Stimulated activated CD8-positive, alpha-beta memory T cell treated with anti-CD3 and anti-CD28 coated beads, Interleukin-4, amount 100 ng/mL, for 1 hour (primary cell): ENCODE measurements at places on chromosomes 5 and 9.

GRCh38 chr9:34994260-34994899 lies 4.8 kb downstream of the DNAJB5 start:
- DNase-seq = no peak

GRCh38 chr5:124262470-124262869 lies 484.0 kb downstream of the ZNF608 start:
- DNase-seq = no peak

DNA sequence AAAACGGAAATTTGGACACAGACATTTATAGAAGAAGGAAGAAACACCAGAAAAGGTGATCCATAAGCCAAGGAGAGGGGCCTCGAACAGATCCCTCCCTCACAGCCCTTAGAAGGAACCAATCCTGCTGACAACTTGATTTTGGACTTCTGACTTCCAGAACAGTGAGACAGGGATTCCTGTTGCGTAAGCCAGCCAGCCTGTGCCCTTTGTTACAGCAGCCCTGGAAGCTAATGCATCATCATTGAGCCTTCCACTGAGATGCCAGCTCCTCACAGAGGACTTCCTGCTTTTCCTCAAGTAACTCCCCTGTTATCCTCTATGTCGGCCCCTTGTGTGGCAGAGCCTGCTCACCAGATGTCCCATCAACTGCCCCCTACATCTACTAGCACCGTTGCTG lies 94.1 kb downstream of the JMY start:
- DNase-seq = no peak

GRCh38 chr9:83432104-83432627 lies 106.0 kb downstream of the FRMD3 start:
- no peak for DNase-seq

DNA sequence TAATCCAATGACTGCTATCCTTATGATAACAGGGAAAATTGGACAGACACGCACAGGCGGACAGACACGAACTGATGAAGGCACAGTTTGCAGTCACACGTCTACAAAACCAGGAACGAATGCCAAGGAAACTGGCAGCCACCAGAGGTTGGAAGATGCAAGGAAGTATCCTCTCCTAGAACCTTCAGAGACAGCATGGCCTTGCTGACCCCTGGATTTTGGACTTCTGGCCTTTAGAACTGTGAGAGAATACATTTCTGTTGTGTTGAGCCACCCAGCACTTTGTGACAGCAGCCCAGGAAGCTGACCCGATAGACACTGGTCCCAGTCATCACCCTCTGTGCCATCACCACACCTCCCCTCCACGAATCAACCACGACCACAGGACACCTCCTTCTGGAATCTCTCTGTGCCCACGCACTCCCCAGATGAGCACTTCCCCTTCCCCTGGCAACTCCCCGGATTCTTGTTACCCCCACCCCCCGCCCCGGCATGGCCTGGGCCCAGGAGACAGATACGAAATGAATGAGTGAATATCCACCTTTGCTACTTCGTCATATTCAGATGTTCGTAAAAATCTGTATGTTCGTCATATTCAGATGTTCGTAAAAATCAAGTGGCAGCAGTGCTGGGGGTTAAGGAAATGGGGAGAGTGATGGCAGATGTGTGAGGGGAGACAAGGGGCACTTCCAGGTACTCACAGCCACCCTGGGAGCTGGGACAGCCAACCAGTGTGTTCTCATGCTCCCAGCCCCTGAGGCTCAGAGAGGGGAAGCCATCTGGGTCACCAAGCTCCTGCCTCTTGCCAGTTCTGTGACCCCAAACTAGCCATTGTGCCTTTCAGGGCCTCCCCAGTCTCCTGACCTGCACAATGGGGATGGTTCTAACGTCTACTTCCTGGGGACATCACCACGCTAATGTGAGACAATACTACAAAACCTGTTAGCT lies 18.5 kb downstream of the GBGT1 start:
- no peak for DNase-seq

DNA sequence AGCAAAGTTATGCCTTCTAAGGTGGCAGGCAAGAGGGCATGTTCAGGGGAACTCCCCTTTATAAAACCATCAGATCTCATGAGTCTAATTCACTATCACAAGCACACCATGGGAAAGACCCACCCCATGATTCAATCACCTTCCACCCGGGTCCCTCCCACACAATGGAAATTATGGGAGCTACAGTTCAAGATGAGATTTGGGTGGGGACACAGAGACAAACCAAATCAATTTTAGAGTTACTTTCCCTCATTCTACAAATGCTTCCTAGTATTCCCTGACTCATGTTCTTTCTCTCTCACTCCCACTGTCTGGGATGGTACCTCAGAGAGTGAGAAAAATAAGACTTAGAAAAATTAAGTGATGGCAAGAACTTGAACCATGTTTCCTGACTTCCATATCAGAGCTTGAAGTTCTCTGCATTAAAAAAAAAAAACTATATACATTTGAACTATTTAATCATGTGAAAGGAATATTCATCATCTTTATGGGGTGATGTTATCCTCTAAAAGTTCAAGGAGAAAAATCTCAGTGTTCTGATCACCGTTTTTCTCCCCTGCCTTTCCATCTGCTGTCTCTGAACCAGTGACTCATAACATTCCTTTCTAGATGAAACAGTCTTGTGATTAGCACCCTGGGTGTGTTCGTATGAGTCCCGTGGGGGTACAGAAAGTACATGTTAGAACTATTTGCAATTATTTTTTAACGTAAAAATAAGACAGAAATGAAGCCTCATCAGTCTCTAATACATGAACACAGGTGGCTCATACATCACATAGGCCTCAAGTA lies 282.9 kb downstream of the SLF1 start:
- no peak for DNase-seq

DNA sequence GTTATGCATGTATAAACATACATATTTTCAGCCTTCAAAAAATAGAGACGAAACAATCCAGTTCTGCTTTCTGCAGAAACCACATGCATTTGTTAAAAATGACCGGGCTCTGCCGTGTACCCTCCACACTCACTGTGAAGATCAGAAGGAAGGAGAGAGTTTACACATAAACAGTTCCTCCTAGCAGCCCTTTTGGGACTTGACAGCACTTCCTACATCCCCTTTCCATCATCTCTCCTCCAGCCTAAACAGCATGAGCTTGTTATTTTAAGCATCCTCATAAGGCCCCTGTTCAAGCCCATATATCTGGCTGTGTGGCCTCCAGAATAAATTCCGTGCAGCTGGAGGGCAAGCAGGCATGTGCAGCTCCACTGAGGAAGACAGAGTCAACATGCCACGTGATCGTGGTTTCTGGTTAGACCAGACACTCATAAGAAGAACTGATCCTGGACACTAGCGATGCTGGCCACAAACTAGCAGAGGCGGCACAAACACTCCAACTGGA lies 42.2 kb downstream of the NIPAL4 start:
- DNase-seq = no peak

- DNase-seq = no peak
Measured at GRCh38 chr5:155885199-155885598, 441.8 kb upstream of the SGCD start.

GRCh38 chr9:90165281-90165680 lies 477.3 kb downstream of the DIRAS2 start:
- no peak for DNase-seq

GRCh38 chr9:108133680-108134079 lies 644.1 kb upstream of the KLF4 start:
- no peak for DNase-seq

DNA sequence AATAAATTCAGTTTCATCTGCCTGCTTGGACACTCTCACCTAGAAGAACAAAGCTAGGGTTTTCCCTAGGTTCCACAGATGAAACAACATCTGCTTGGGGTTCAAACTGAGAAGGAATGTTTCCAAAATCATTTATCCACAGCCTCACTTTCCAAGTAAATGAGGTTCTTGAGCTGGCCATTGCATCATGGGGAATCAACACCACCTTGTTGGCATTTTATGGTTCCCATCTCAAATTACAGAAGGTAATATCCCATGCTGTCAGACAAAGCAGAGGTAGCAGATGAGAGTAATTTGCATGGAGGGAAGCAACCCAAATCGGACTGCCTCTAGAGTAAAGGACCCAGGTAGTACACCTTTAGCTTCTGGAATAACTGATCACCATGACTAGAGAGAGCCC lies 10.5 kb upstream of the NR4A3 start:
- DNase-seq = no peak

DNA sequence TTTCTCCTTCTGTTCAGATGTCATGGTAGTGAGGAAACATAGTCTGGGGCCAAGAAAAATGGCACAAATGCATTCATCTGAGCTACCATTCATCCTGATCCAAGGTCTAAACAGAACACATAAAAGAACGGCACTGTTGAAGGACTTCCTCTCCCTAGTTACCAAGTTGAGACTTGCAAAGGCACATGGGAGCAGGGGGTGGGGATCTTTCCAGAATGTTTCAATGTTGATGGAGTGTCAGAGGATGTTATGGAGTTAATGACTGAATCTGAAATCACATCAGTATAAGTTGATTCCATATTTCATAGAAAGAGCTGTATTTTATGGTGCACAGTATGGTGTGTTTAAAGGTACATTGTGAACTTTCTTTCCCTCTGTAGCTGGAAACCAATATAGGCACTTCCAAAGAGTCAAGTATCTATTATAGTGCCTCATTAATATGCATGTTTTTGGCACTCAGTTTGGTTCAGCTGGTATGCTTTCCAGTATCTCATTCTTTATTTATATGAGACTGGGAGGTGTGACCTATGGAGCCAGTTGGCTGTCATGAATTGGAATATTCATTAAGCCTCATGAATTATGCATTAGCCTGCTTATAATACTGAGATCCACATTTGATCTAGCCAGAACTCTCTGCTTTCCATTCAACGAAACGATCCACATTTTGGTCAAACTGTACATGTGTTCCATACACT lies 603.0 kb downstream of the NR2F1-AS1 start:
- no peak for DNase-seq

DNA sequence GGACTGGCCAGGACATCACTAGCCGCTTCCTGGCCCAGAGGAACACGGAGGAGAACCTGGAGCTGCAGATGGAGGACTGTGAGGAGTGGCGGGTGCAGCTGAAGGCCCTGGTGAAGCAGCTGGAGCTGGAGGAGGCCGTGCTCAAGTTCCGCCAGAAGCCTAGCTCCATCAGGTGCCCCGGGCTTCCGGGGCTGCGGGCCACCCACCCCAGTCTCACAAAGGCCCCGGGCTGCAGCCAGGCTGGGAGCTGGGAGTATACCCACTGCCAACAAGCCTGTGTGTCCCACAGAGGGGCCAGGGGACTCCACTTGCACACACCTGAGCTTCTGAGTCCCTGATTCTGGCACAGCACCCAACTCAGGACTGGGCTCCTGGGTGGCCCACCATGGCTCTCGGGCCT lies 1.7 kb upstream of the RABL6 start:
- DNase-seq = no peak

DNA sequence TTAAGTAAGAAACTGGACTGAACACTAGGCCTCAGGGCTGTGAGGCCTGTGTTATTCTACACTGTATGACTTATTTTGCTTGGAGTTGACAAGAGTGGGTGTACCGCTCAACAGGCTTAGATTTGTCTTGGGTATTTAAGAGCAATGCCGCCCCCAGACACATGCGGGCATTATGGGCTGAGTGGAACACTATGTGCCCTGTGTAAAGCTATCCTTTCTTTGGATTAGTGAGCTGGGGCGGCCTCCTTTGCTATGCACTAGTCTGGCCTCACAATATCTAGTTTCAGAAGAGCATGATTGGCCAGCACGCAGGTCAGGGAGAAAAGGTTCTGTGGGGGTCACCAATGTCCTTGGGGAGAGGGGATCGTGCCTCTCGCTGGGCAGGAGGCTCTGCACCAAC lies 206.3 kb upstream of the GDNF start:
- no peak for DNase-seq

- no peak for DNase-seq
Measured at GRCh38 chr5:65832603-65833228, 93.7 kb upstream of the ERBIN start.

GRCh38 chr9:133113949-133114885 lies 6.8 kb downstream of the RALGDS start:
- DNase-seq = no peak

- no peak for DNase-seq
Measured at GRCh38 chr9:2271426-2271825, 256.3 kb downstream of the SMARCA2 start.

- no peak for DNase-seq
Measured at GRCh38 chr5:159048298-159048697, 51.4 kb downstream of the EBF1 start.

- no peak for DNase-seq
Measured at GRCh38 chr9:3898461-3899218, 372.8 kb upstream of the RFX3 start.

DNA sequence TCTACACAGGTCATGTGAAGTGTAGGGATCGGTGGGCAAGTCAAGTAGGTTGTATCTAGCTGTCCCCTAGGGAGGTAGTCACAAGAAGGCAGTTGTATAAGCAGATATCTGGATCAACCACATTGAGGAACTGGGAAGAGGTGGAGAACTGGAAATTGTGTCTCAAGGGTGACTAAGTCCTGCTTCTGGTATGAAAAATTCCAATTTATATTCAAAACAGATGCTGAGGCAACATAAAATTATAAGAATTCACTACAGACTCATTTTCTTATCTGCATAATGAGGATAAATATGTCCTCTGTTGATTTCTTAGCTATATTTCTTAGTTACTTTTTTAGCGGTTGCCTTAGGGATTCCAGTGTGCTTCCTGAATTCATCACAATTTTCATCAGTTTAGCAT lies 46.8 kb downstream of the GALNT12 start:
- no peak for DNase-seq

- no peak for DNase-seq
Measured at GRCh38 chr5:67795781-67796477, 419.6 kb upstream of the PIK3R1 start.

DNA sequence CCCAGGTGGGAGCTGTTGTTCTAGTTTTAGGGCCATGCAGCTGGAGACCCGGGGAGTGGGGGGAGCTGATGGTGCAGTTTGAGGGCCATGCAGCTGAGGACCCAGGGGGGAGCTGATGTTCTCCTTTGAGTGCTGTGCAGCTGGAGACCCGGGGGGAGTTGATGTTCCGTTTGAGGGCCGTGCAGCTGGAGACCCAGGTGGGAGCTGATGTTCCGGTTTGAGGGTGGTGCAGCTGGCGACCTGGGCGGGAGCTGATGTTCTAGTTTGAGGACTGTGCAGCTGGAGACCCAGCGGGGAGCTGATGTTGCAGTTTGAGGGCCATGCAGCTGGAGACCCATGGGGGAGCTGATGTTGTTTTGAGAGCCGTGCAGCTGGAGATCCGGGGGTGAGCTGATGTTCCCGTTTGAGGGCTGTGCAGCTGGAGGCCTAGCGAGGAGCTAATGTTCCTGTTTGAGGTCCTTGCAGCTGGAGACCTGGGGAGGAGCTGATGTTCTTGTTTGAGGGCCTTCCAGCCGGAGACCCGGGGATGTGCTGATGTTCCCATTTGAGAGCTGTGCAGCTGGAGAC lies 14.6 kb downstream of the PDCD6 start:
- DNase-seq = no peak

GRCh38 chr5:173720953-173721600 lies 104.6 kb upstream of the BOD1 start:
- no peak for DNase-seq

DNA sequence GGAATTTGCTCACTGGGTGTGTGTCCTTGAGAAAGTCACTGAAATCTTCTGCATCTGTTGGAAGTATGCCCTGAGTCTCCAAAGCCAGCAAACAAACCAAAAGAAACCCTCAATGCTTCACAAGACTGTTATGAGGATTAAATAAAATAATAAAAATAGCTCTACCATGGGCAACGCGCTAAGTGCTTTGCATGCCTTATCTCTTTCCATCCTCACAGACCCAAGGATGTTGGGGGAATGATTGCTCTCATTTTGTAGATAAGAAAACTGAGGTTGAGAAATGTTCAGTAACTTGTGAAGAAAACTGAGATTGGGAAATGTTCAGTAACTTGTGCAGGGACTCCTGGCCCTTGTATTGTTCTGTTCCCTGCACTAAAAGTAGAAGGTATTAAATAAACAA lies 7.9 kb downstream of the HAND1 start:
- DNase-seq = no peak

GRCh38 chr9:84996029-84996428 lies 326.5 kb downstream of the NTRK2 start:
- DNase-seq = no peak
